Right lobe of liver (tissue), 6 donors: ENCODE measurements at places on chromosomes 5 and 9. TPM values are rescaled to one million over a fixed set of nuclear protein-coding genes. Genes with fewer than 3 reads are reported as not detected.

Gene FOCAD
- 7.9 TPM for total RNA-seq

Gene ANKRD55
- 0.89 TPM for total RNA-seq

Gene SV2C
- 0.05 TPM for total RNA-seq

Gene AQP7
- 12.1 TPM for total RNA-seq

Gene NIM1K
- 0.06 TPM for total RNA-seq

Gene ROR2
- total RNA-seq = 0.12 TPM

Gene ADAM19
- total RNA-seq = 5.3 TPM

Gene ALDH1B1
- total RNA-seq = 80.0 TPM

Gene PCDHGA1
- total RNA-seq = 0.18 TPM

Gene SURF2
- total RNA-seq = 16.9 TPM

Gene GPR21
- total RNA-seq = 0.68 TPM

Gene OR1L6
- not detected for total RNA-seq

Gene ANKRD31
- total RNA-seq = 0.02 TPM

Gene HTR1A
- total RNA-seq = not detected

Gene EIF4EBP3
- total RNA-seq = 10.7 TPM

Gene PLEKHG4B
- total RNA-seq = not detected

Gene PLAC8L1
- not detected for total RNA-seq

Gene GAS1
- total RNA-seq = 1.0 TPM

Gene ADAMTS16
- not detected for total RNA-seq

Gene FOXI1
- total RNA-seq = not detected

Gene RLN1
- total RNA-seq = not detected

Gene ECSCR
- total RNA-seq = 4.6 TPM

Gene SLC6A7
- total RNA-seq = not detected
